ENCODE measurements at places on chromosomes 1 and 21.

GRCh38 chr1:78601068-78601467 is 19.2 kb upstream of the IFI44L start:
- no peak for DNase-seq

- no peak for DNase-seq
Measured at GRCh38 chr1:5918275-5918649, 74.0 kb downstream of the NPHP4 start.

DNA sequence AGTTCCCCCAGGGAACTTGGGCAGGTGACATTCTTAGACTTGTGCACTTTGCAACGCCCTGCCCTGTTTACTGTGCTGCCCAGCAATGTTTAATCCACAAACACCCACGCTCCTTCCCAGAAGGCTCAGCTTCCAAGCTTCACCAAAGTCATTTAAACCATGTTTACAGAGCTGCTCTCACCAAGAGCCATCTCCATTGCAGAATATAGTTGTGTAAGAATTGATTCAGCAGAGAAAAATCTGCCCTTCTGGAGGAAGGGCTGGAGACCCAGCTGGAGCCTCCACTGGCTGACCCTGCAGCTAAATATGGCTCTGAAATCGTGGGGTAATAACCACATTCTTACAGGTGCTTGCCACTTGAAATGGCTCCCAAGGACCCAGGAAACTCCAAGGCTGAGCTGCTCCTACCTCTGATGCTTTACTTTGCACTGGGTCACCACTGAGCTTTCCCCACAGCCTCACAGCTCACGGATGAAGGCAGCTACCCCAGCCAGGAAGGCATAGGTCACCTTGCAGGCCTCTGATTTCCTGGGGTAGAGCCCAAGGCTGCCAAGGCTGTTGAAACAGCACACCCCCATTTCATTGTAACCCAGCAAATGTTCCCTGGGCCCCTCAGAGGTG is 8.7 kb downstream of the CAPN2 start:
- DNase-seq: no peak

DNA sequence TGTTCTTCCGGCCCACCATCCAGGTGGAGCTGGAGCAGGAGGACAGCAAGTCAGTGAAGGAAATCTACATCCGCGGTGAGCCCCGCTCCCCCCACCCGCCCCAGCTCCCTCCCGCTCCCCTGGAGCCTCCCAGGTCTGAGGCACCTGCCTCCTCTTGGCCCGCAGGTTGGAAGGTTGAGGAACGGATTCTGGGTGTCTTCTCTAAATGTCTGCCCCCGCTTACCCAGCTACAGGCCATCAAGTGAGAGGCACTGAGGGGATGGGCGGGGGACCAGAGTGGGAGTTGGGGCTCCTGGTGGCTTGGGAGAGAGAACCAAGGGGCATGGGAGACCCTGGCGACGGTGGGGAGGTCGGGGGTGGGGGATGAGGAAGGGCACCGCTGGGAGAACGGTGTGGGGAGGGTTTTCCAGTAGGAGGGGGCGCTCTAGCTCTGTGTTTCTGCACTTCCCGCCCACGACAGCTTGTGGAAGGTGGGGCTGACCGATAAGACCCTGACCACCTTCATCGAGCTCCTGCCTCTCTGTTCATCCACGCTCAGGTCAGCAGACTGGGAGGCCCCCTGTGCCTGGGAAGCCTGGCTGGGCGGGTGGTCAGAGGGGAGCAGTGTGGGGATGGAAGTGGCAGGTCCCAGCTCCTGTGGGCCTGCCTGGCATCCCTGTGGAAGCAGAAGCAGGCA is 4.2 kb downstream of the LRRC71 start:
- DNase-seq: no peak

DNA sequence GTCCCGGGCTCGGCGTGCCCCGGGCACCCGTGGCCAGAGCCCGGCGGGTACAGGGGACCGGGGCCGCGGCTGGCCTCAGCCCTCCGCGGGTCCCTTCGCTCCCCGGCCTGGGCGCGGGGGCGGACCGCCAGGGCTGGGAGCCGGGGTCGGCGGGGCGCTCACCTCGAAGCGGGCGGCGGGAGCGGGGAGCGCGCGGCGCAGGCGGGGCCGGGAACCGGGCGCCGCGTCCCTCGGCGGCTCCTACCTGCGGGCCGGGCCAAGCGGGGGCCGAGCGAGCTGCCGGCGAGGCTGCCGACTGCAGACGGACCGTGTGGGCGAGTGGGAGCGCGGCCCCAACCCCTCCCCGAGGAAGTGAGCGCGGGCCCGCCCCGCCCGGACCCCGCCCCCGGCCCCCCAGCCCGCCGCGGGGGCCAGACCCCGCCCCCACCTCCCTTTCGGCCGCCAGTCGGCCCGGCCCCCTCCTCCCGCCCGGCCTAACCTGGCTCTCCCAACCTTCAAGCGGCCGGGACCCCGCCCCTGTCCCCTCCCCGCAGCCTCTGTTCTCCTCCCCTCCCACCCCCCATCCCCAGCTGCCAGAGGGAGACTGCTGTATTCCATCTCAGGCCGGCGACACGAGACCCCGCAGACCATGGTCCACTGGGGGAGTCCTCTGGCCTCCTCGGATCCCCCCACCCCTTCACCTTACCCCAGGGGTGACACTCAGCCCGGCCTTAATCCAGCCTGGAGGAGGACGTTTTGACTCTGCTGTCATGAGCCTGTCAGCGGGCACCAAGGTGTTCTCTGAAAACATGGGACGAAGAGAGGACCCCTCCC is at the start of gene FHL3:
FHL3 (minus strand) TSS at position 320 of the 813 bp plus-strand sequence. CDS start 6,102 bp downstream, outside the sequence.
- DNase-seq: no peak

DNA sequence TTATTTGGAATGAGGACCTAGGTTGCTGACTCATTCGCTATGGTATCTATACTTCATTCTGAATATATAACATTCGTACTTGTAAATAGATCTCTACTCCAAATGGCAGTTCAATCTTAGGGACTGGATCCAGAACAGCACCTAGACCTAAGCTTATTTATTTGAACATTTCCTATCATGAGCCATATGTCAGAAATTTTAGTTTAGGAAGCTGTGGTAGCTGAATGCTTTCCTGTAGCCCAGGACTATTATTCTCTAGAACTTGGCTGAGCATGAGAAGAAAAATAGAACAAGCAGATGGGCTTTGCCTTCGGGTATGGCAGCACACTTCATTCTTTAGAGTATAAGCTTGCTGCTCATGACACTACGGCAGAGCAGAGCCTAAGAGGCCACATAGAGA is 1114.4 kb upstream of the B3GALT2 start:
- no peak for DNase-seq

DNA sequence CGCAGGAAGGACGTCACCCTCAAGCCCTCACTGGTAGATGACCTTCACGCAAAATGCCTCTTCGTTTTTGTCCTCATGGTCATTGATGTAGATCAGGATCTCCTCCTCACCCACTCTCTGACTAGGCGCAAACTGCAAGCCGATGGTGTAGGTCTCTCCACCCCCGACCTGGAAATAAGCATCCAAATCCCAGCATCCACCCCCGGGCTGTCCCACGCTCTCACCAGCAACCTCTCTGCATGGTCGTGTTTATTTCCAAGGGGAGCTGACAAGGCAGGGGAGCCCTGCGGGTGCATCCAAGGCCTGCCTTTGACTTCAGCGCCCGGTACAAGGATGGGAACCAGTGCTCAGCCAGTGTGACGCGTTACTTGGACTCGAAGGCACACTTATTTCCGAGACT is 129.0 kb downstream of the NPHP4 start:
- DNase-seq: no peak

- no peak for DNase-seq
Measured at GRCh38 chr1:81594206-81594605, 206.5 kb upstream of the ADGRL2 start.

DNA sequence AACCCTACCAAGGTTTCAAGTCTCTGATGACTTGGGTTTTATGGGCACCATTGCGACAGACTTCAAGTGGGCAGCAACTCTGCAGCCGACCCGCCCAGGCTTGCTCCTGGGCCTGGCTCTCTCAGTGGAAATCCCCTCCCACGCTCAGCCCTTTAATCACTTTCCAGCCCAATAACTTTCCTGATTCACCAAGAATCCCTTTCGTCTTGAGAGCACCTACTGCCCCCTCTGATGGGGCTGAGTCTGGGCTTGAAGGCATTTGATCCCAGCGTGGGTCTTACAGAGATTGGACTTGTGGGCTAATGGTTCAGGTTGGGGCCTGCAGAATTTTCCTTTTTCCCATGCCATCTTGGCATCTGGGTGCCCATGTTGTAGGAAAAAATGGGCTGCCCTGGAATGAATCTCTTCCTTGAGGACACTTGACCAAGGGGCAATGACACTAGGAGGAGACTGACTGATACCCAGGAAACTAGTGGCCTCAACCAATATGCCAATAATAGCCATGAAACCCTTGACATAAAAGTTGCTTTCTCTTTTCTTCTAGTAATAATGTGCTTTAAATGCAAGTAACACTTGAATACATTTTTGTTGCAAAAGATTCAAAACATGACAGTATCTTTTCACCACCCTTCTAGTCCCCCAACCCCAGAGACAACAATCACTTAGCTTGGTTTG is 7.8 kb upstream of the PHLDA3 start:
- no peak for DNase-seq

- DNase-seq: no peak
Measured at GRCh38 chr1:235999259-235999925, 65.5 kb downstream of the NID1 start.

All from SK-N-MC (cell line).